ENCODE measurements at places on chromosomes 12 and 14.

DNA sequence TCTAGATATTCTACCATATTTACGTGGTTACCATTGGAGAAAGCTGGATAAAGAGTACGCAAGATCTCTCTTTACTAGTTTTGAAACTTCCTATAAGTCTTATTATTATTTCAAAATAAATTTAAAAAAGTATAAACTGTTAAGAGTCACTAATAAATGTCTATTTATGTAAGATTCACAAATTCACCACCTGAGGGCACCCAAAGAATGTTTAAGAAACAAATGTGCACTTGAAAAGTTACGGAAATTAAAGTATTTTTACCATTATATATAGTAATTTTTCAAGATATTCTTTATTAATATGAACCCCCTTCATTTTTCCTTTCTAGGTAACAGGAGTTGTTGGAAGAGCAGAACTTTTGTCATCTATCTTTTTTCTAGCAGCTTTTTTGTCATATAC, 11.9 kb downstream of the TMTC3 start:
- peak; percentile 17 for DNase-seq

DNA sequence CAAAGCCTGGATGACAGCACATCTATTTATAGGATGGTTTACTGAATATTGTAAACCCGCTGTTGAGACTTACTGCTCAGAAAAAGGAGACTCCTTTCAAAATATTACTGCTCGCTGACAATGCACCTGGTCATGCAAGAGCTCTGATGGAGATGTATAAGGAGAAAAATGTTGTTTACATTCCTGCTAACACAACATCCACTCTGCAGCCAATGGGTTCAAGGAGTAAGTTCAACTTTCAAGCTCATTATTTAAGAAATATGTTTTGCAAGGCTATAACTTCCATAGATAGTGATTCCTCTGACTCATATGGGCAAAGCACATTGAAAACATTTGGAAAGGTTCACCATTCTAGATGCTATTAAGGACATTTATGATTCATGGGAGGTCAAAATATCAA, 201.7 kb downstream of the SNAPC1 start:
- no peak for DNase-seq

GRCh38 chr12:118334939-118335567, 37.7 kb downstream of the TAOK3 start:
- DNase-seq = peak; percentile 16

- no peak for DNase-seq
Measured at GRCh38 chr12:85568395-85569103, 267.7 kb downstream of the RASSF9 start.

- DNase-seq = no peak
Measured at GRCh38 chr14:22476887-22477286, 112.1 kb downstream of the DAD1 start.

DNA sequence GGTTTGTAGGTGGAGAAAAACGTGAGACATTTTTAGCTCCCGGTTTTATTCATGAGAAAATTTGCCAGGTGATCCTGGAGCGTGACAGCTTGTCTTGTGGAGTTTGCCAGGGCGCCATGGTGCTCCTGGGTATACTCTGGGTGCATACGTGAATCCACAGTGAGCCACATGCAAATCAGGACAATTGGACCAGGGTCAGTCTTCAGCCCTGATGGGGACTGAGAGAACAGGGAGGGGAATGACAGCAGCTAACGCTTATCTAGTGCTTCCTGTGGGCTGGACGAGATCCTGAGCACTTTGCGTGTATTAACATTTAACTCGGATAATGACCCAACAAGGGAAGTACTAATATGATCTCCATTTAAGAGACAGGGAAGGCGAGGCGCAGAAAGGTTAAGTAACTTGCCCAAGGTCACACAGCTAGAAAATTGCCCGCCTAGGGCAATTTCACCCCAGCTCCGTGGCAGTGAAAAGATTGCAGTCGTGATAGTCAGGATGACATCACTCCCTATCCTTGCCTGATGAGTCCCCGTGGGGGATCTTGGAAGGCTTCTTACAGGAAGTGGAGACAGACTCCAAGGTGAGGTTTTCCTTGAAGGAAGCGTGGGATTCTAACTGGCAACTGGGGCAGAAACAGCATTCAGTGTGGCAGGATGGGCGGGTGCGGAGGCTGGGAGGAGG, 118.4 kb upstream of the NCOR2 start:
- no peak for DNase-seq

- peak; percentile 30 for DNase-seq
Measured at GRCh38 chr14:21917699-21918436, 244.2 kb upstream of the OR4E1 start.
